ENCODE measurements at places on chromosomes 1 and 21. TPM values are rescaled to one million over a fixed set of nuclear protein-coding genes. Genes with fewer than 3 reads are reported as not detected.
A peak's percentile ranks its signal among the peaks of the same experiment; 100 is the strongest.

GRCh38 chr1:47681735-47682134 lies 243.9 kb downstream of the FOXD2 start:
- no peaks in the 10 kb centered on the region for H3K27me3 ChIP-seq
- H3K36me3 ChIP-seq = no peaks in the 10 kb centered on the region
- no peak overlapping the region for H3K27ac ChIP-seq
- DNase-seq = no peak
- no peaks in the 10 kb centered on the region for H3K4me1 ChIP-seq

Gene LPAR3
- not detected for polyA plus RNA-seq

- H3K27me3 ChIP-seq = no peaks in the 10 kb centered on the region
- H3K4me1 ChIP-seq = no peaks in the 10 kb centered on the region
Measured at GRCh38 chr1:59856725-59857338, 42.1 kb downstream of the HOOK1 start.

Gene LMX1A
- not detected for polyA plus RNA-seq

GRCh38 chr21:33914188-33914587 lies 1.4 kb downstream of the ATP5PO start:
- peaks cover 47% of the 10 kb centered on the region for H3K36me3 ChIP-seq
- H3K27me3 ChIP-seq = no peaks in the 10 kb centered on the region
- no peak for DNase-seq
- H3K27ac ChIP-seq = no peak overlapping the region
- H3K4me1 ChIP-seq = peaks cover 19% of the 10 kb centered on the region

Gene OR14K1
- not detected for polyA plus RNA-seq

GRCh38 chr1:172883387-172883791 lies 167.4 kb downstream of the TNFSF18 start:
- no peaks in the 10 kb centered on the region for H3K27me3 ChIP-seq
- no peak overlapping the region for H3K27ac ChIP-seq
- no peak overlapping the region for H3K4me3 ChIP-seq
- DNase-seq = no peak

DNA sequence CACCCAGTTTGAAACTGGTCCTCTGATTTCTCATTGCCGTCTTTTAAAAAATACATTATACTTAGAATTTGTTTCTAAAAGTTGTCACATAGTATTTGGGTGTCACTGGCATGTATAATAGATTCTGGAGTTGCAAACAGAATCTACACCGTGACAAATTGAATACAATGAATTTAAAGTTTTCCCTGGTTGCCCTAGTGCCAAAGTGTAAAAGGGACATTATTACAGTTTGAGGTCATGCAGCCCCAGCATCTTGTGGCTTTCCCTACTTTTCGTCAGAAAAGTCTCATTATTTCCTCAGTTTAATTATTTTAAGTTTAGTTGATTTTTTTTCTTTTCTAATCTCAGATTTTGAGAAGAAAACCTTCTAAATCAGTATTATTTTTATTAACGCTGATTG lies 155.9 kb downstream of the DISP1 start:
- no peaks in the 10 kb centered on the region for H3K27me3 ChIP-seq
- H3K36me3 ChIP-seq = no peaks in the 10 kb centered on the region
- DNase-seq = no peak
- no peak overlapping the region for H3K27ac ChIP-seq
- H3K4me1 ChIP-seq = no peaks in the 10 kb centered on the region

DNA sequence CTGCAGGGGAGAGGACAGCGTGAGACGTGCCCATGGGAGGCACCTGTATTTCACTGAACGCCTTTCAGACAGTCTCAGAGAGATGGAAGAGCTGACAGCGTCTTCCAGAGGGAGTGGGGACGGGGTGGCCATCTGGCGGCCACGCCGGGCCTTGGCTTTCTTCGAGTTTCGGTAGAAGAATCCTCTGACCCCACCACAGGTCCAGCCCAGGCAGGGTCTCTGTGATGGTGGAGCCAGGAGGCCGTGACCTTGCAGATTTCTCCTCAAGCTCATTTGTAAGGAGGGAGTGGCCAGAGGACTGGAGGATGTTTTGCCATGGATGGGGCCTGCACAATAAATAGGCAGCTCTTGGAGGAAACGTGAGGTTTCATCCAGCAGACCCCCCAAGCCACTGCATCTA lies 47.6 kb upstream of the ADARB1 start:
- no peak overlapping the region for H3K4me3 ChIP-seq
- no peaks in the 10 kb centered on the region for H3K36me3 ChIP-seq
- H3K4me1 ChIP-seq = no peaks in the 10 kb centered on the region
- H3K27ac ChIP-seq = no peak overlapping the region
- DNase-seq = no peak
- H3K27me3 ChIP-seq = no peaks in the 10 kb centered on the region

GRCh38 chr1:232893481-232894313 lies 56.7 kb upstream of the NTPCR start:
- H3K4me3 ChIP-seq = no peak overlapping the region
- H3K27ac ChIP-seq = no peak overlapping the region
- H3K27me3 ChIP-seq = no peaks in the 10 kb centered on the region
- no peaks in the 10 kb centered on the region for H3K4me1 ChIP-seq

DNA sequence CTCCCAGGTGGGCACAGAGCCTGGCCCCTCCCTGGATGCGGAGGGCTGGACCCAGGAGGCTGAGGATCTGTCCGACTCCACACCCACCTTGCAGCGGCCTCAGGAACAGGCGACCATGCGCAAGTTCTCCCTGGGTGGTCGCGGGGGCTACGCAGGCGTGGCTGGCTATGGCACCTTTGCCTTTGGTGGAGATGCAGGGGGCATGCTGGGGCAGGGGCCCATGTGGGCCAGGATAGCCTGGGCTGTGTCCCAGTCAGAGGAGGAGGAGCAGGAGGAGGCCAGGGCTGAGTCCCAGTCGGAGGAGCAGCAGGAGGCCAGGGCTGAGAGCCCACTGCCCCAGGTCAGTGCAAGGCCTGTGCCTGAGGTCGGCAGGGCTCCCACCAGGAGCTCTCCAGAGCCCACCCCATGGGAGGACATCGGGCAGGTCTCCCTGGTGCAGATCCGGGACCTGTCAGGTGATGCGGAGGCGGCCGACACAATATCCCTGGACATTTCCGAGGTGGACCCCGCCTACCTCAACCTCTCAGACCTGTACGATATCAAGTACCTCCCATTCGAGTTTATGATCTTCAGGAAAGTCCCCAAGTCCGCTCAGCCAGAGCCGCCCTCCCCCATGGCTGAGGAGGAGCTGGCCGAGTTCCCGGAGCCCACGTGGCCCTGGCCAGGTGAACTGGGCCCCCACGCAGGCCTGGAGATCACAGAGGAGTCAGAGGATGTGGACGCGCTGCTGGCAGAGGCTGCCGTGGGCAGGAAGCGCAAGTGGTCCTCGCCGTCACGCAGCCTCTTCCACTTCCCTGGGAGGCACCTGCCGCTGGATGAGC lies 34.2 kb downstream of the TRIM11 start:
- H3K27ac ChIP-seq = no peak overlapping the region
- no peaks in the 10 kb centered on the region for H3K36me3 ChIP-seq
- no peak for DNase-seq
- H3K4me1 ChIP-seq = no peaks in the 10 kb centered on the region

DNA sequence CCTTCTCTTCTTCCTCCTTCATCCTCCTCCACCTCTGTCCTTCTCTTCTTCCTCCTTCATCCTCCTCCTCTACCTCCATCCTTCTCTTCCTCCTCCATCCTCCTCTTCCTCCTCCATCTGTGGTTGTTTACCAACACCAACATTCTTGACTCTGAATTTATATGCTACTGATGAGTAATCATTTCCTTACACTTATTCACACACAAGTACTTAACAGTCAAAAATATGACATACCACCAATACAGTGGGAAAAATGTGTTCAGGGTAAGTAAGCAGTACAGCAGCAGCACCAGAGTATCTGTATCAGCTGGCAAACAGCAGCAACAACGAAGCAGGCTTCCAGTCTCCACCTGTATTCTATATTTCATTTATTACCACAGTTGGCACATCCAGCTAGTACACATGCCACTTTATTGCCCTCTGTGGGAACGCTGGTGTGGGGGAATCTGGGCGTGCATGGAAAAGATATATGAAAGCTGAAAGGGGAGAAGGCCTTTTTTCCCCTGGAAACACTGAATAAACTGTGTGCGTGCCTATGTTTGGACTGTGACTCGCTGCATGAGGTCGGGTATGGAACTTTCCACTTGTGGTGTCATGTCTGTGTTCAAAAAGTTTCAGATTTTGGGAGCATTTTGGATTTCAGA lies 16.0 kb downstream of the ADSS2 start:
- no peaks in the 10 kb centered on the region for H3K27me3 ChIP-seq
- peak overlapping the region; percentile 65 for H3K27ac ChIP-seq
- H3K4me3 ChIP-seq = no peak overlapping the region
- peaks cover 9% of the 10 kb centered on the region for H3K4me1 ChIP-seq

DNA sequence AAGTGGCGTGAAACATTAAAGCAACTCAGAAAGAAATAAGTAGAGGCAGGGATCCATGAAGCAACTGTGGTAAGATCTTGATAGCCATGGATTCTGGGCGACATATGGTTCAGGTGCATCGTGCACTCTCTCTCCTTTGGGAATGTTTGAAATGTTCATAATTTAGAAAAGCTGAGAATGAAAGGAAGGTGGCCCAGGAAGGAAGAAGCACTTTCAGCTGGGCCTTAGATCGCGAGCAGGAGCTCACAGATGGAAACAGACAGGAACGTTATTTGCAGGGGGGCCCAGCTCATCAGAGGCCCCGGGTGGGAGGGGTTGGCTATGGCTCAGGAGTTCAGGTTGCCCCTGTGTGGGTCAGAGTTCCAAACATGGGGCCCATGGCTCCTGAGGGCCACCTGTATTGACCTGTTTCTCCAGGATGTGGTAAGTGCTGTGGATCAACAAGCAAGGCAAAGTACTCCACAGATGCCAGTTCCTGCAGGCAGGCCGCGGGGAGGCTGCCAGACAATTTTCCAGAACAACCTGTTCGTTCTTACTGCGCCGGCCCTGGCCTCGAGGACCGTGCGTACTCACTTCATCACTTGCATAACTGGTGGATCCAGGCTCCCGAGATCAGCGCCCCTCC lies 253.2 kb downstream of the TOMM20 start:
- H3K27me3 ChIP-seq = no peaks in the 10 kb centered on the region
- H3K4me1 ChIP-seq = peaks cover 62% of the 10 kb centered on the region
- peak overlapping the region; percentile 75 for H3K27ac ChIP-seq
- H3K36me3 ChIP-seq = no peaks in the 10 kb centered on the region

DNA sequence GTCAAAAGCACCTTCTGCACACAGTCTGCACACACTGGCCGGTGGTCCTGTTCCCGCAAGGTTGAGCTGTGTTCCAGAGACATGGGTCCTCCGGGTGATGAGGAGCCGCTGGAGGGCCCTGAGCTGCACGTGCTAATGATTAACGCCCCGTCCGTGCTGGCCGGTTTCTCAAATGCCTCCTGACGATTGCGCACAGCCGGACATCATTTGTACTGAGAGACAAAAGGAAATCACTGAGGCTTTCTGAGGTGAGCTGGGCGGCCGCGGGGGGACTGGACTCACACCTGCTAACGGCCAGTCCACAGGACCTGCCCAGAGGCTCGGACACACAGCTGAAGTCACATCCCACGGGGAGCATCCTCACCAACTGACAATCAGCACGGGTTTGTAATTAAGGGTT lies 29.2 kb downstream of the POFUT2 start:
- peaks cover 7% of the 10 kb centered on the region for H3K27me3 ChIP-seq
- H3K27ac ChIP-seq = no peak overlapping the region
- peaks cover 4% of the 10 kb centered on the region for H3K36me3 ChIP-seq
- no peaks in the 10 kb centered on the region for H3K4me1 ChIP-seq

- no peak overlapping the region for H3K4me3 ChIP-seq
- no peak for DNase-seq
Measured at GRCh38 chr1:225498549-225499136, 70.8 kb upstream of the LBR start.

GRCh38 chr1:180042988-180043622 lies 88.5 kb downstream of the CEP350 start:
- no peak overlapping the region for H3K4me3 ChIP-seq
- no peaks in the 10 kb centered on the region for H3K27me3 ChIP-seq
- peaks cover 73% of the 10 kb centered on the region for H3K36me3 ChIP-seq
- no peak for DNase-seq
- H3K4me1 ChIP-seq = no peaks in the 10 kb centered on the region
- no peak overlapping the region for H3K27ac ChIP-seq

GRCh38 chr1:36304521-36304920 lies 1.6 kb upstream of the SH3D21 start:
- no peak overlapping the region for H3K4me3 ChIP-seq
- DNase-seq = peak; percentile 70
- peaks cover 41% of the 10 kb centered on the region for H3K36me3 ChIP-seq
- H3K27me3 ChIP-seq = peaks cover 4% of the 10 kb centered on the region

- no peak overlapping the region for H3K4me3 ChIP-seq
- no peaks in the 10 kb centered on the region for H3K36me3 ChIP-seq
- H3K27ac ChIP-seq = no peak overlapping the region
- no peak for DNase-seq
- no peaks in the 10 kb centered on the region for H3K4me1 ChIP-seq
Measured at GRCh38 chr21:45741691-45742090, 98.2 kb downstream of the PCBP3 start.

- peak overlapping the region; percentile 93 for H3K4me3 ChIP-seq
- H3K4me1 ChIP-seq = peaks cover 21% of the 10 kb centered on the region
- no peak for DNase-seq
- peak overlapping the region; percentile 100 for H3K27ac ChIP-seq
- no peaks in the 10 kb centered on the region for H3K27me3 ChIP-seq
Measured at GRCh38 chr1:204407295-204407971, 4.2 kb downstream of the PPP1R15B start.

Gene TMEM35B
- polyA plus RNA-seq = 102 TPM

Gene CLCC1
- polyA plus RNA-seq = 9.4 TPM

Gene HPDL
- polyA plus RNA-seq = 0.09 TPM

Gene LCE2B
- polyA plus RNA-seq = not detected

- H3K36me3 ChIP-seq = peaks cover 12% of the 10 kb centered on the region
- peak overlapping the region; percentile 63 for H3K27ac ChIP-seq
- H3K4me3 ChIP-seq = peak overlapping the region; percentile 98
- no peak for DNase-seq
- H3K27me3 ChIP-seq = no peaks in the 10 kb centered on the region
Measured at GRCh38 chr1:46603481-46603857, 599 bp downstream of the MKNK1 start.

Gene AMY1B
- polyA plus RNA-seq = not detected

Gene NDUFS5
- polyA plus RNA-seq = 393 TPM

GRCh38 chr1:110084227-110085078 lies 14.0 kb upstream of the ALX3 start:
- H3K27me3 ChIP-seq = peaks cover 36% of the 10 kb centered on the region
- no peaks in the 10 kb centered on the region for H3K36me3 ChIP-seq
- DNase-seq = peak; percentile 65
- no peak overlapping the region for H3K27ac ChIP-seq
- peak overlapping the region; percentile 54 for H3K4me3 ChIP-seq

GRCh38 chr1:233144434-233144833 lies 151.1 kb downstream of the PCNX2 start:
- DNase-seq = no peak
- H3K4me1 ChIP-seq = no peaks in the 10 kb centered on the region
- H3K27ac ChIP-seq = no peak overlapping the region
- no peaks in the 10 kb centered on the region for H3K36me3 ChIP-seq
- no peaks in the 10 kb centered on the region for H3K27me3 ChIP-seq

Gene TNNI3K
- not detected for polyA plus RNA-seq

All from CD14-positive monocyte (primary cell).